ENCODE measurements at places on chromosomes 13 and 19.

DNA sequence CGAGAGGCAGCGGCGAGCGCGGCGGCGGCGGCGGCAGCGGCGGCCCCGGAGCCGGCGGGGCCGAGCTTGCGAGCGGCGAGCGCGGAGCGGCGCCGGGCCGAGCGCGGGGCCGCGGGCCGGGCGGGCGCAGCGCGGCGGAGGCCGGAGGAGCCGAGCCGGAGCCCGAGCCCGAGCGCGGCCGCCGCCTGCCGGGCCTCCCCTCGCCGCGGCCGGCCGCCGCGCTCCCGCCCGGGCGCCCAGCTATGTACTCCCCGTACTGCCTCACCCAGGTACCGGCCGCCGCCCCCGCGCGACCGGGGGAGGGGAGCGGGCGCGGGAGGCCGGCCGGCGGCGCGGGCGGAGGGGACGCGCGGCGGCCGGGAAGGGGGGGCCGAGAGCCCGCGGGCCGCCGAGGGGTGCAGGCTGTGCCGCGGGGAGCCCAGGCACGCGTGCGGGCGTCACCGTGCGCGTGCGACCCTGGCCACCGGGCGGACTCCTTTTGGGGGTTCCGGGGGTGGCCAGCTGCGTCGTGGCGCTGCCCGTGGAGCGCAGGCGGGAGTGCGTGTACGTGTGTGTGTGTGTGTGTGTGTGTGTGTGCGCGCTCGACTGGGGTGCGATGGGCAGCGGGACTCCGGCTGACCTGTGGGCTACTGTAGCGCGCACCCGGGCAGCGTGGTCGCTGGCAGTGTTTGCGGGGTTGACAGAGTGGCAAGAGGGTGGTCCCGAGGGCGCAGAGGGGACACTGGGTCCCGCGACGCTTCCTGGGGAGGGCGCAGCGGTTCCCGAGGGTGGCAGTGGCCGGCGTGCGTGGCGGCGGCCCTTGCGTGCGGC is 526 bp downstream of the NFIX start:
- peak; percentile 64 for DNase-seq

DNA sequence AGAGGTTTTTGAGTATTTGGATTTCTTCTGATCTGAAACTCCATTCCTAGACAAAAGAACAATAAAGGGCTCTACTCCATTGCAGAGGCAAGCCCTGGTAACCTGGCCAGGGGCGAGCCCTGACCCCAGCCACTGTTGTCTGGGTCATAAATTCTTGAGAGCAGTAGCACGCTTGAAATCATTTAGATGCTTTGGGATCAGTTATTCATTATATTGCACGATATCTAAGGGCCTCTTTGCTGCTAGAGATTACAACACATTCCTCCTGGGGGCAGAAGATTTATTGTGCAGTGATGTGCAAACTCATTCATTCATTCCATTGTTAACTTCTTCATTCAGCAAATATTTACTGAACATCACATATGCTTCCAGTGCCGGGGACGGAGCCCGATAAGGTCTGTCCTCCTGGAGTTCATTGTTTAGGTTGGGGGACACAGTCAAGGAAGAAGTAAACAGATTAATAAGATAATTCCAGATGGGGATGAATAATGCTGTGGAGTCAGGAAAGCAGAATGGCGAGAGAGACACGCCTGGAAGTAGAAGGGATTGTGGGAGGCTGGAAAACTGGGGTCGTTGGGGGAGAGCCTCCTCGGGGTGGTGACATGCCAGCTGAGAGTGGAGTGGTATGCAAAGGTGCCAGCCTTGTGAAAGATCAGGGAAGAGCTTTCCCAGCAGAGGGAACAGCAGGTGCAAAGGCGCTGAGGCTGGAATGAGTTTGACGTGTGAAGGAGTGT is 34.9 kb downstream of the SIPA1L3 start:
- no peak for DNase-seq

DNA sequence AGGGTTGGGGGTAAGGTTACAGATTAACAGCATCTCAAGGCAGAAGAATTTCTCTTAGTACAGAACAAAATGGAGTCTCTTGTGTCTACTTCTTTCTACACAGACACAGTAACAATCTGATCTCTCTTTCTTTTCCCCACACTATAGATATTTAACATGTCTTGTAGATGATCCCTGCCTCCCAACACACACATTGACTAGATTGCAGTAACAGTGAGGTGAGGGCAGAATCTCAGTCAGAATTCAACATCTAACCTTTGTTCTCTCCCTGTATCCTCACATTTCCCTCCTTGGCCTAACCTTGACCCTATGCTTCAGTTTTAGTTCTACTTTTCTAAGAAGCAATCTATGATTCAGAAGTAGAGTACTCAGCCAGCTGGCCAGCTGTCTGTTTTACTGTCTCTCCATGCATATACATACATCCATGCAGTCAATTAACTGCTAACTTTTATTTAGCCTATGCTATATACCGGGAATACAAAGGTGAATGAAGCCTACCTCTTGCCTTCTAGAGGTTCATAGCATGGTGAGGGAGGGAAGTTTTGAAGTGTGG is 18.1 kb downstream of the DNAJC15 start:
- no peak for DNase-seq

DNA sequence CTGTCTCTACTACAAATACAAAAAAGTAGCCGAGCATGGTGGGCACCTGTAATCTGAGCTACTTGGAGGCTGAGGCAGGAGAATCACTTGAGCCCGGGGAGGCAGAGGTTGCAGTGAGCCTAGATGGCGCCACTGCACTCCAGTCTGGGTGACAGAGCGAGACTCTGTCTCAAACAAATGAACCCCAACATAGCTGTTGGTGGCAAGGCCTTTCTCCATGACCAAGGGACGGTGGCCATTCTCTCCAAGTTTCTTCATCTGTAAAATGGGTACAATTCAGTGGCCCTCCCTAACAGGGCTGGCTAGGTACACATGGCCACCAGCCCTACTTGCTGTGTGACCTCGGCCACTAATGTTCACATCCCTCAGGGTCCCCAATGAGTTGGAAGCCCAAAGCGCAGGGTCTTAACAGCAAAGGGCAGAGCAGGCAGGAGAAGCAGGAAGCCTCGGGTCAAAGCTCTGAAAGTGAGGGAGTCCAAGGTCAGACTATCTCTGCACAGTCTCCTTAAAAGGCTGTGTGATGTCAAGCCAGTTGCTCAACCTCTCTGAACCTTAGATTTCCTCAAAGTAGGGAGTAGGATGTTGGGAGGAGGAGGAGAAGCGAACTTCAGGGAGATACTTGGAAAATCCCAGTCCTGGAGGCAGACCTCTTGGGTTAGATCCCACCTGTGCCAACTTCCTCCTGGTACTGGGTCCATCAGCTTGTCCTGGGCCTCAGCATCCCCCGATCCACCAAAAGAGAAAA is 2.7 kb downstream of the JUND start:
- DNase-seq: no peak

DNA sequence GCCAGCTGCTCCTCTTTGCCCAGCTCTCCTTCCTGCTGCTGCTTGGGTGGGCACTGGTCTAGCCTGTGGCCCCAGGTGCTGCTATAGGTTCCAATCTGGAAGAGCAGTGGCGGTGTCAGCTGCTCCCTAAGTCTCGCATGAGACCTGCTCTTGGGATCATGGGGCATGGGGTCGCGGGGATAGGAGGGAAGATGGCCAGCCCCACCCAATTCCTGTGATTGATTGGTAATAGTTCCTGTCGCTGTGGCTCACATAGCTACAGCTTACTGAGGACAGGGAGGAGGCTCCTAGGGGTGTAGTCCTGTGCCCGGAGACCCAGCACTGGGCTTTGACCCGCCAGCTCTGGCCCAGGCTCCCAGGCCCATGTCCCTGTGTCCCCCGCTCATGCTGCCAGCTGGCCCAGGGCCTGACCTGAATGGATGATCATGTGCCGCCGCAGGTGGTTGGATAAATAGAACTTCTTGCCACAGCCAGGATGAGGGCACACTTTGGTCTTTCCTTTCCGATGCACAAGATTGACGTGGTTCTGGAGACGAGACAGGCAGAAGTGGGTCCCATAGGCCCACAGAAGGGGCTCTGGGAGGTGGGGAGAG is 4.5 kb upstream of the ELAVL3 start:
- no peak for DNase-seq

DNA sequence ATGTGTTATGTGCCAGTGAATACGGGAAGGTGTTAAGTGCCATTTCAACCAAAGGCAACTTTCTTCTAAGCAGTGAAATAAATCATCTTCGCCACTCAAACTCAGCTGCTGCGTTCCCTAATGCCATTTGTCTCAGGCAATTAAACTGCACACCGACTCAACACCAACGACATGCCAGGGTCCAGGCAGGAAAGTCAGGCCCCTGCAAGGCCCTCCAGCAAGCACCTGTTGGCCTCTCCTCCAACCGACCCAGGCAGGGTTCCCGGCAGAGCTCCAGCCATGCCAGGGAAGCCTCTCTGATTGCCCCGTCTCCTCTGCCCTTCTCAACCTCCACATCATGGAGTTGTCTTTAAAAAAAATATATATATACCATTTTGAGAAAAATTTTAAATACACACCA is 21.8 kb downstream of the SAFB2 start:
- DNase-seq: no peak

GRCh38 chr13:95295026-95295425 is 6.2 kb downstream of the ABCC4 start:
- no peak for DNase-seq

- peak; percentile 83 for DNase-seq
Observed at GRCh38 chr19:45764945-45765701, 3.9 kb downstream of the SIX5 start.

DNA sequence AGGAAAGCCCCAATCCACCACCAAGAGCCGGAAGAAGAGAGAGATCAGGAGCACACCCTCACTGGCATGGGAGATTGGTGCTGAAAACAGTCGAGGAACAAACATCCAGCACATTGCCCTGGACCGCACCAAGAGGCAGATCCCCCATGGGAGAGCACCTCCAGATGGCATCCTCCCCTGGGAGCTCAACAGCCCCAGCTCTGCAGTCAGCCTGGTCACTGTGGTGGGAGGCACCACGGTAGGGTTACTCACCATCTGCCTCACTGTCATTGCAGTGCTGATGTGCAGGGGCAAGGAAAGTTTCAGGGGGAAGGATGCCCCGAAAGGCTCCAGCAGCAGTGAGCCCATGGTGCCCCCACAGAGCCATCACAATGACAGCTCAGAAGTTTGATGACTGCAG is 110.2 kb downstream of the STOML3 start:
- DNase-seq: no peak

DNA sequence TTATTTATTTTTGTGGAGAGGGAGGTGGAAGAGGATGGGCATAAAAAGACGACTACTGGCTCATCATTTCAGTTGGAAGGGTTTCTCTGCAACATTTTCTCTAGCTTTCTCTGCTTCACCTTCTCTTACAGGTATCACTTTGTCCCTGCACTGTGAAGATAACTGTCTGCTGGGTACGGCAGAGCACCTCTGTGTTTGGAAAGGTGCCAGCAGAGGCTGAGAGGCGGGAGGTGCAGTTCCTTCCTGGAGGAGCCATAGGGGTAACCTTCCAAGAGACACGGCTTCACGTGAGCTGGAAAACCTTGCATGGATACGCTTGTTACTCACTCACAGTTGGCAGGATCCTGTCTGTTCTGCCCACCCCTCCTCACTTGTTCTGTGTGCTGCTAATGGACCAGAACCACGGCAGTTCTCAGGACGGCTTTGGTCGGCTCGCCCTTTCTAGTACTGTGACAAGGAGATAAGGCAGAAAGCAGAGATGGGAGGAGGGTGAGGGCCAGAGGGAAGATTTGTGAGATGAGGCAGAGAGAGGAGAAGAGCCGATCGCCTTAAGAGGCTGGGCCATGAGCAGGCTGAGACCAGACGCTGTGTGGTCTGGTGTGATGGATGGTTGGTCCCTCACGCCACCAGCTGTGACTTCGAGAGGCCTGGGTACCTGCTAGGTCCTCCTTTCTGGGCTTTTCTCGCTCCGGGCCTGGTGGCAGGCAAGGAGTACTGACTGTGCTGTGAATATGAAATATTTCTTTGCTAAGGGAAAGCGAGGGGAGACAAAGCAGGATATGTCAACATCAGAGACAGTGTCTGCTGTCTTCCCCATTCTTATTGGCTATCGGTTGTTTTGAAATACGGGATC is 66.8 kb downstream of the MRPL57 start:
- DNase-seq: no peak

DNA sequence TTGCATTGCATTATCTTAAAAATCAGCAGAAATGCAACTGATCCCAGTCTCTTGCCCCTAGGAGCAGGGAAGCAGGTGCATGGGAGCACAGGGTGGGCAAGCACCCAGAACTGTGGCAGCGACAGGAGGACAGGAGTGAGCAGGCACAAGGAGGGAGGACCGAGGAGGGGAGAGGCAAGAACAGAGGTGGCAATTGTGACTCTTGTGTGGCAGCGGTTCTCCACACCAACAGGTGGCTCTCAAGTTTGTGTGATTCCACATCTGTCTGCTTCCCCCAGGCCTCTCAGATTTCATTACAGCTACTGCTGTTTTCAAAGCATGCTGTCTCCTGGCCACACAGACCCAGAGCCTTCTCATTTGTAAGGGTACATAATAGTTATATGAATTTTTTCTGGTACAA is 108.5 kb downstream of the STK24 start:
- DNase-seq: no peak

DNA sequence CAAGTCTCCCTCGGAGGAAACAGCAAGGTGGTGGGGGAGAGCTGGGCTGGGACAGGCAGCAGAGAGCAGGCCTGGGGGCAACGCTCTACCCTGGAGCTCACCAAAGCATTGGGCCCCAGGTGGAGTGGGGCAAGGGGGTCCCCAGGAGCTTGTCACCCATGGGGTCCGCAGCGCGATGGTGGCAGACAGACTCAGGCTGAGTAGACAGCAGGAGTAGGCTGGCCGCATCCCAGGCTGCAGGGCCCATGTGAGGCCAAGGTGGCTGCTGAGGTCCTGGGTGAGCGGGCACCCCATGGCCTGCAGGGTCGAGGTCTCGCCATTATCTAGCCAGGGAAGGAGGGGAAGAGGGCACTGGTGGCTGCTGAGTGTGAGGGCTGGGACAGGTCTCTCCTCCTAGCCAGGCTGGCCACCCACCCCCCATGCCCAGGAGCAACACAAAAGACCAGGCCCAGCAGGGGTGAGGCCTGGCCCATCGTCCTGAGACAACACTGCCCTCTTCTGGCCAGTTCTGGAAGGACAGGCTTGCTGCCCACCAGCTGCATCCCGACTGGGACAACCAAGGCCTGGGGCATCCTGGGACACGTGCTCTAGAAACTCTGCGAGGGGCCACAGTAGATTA is 33.1 kb downstream of the CEBPG start:
- DNase-seq: peak; percentile 79

DNA sequence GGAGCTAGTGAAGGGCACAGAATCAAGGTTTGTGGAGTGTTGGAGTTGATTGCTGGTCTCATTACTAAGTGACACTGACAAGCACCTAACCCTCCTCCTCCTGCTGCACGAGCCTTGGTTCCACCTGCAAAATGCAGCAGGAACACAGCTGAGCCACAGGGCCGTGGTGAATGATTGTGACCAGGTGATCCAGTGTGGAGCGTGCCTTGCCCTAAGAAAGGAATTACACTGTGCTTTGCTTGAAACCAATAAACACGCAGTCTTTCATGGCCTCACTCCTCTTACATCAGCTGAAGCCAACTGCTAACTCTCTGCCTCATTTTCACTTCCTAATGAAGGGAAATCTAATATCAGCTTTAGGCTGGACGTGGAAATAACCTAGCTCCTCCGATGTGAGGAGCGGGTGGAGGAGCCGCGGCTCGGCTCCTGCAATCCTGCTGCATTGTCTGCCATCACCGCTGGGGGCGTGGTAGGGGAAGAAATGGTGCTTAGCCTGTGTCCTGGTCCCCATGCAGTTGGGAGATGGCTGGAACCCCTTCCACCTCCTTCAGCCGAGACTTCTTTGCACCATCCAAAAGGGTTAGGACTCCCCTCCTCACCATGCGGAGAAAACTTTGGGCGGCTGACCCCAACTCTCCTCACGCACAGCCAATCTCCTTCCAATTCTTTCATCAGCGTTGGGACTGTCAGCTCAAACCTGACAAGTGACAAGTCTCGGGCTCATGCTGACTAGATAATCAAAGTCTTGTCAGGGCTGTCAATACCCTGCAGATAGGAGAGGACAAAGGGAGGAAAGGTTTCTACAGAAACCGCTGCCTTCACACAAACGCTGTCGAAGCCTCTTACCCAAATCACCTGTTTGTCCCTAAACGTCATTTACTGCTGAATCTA is 427.9 kb downstream of the ZNF536 start:
- DNase-seq: peak; percentile 69

Measured in left ventricle myocardium superior (tissue), 1 donor.